Thyroid gland (tissue), 4 donors: ENCODE measurements at places on chromosomes 4 and X.
A peak's percentile ranks its signal among the peaks of the same experiment; 100 is the strongest.

DNA sequence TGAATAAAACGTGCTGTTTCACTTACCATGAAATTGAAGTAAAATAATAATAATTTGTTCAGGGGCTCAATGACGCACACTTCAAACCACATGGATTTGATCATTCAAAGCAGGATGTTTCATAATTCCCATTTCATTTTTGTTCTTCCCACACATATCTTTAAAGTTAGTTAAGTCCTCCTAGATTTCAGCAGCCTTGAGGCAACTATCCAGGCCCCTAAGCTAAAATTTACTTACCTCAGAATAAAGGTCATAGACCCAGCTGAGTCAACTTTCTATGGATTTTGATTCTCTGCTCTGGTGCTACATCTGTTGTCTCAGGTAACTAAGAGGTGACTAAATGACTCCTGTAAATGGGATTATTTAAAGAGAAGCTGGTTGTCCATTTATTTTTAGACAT lies 25.0 kb downstream of the GPR174 start:
- H3K27ac ChIP-seq: no peak overlapping the region
- H3K4me3 ChIP-seq: no peak overlapping the region
- no peaks in the 10 kb centered on the region for H3K27me3 ChIP-seq
- no peaks in the 10 kb centered on the region for H3K4me1 ChIP-seq

DNA sequence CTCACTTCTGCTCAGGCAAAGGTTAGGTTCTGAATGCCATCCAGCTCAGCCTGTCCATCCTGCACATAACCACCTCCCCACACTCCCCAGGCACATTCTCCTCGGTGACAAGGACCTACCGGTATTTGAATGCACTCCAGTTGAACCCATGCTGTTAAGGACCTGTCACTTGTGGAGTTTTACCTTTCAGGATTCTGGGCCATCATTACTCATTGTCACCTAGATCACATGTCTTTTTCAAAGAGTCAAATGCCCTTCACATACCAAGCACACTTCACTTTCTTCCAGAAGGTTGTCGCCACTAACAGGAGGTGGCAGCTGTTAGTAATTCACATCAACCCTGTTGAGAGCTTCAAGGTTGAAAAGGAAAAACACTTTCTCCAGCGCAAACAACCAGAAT lies 218.3 kb downstream of the SOWAHB start:
- DNase-seq: no peak
- H3K36me3 ChIP-seq: no peaks in the 10 kb centered on the region
- no peak overlapping the region for H3K27ac ChIP-seq
- H3K27me3 ChIP-seq: no peaks in the 10 kb centered on the region

- DNase-seq: no peak
- no peak overlapping the region for H3K27ac ChIP-seq
- H3K36me3 ChIP-seq: no peaks in the 10 kb centered on the region
- no peak overlapping the region for H3K4me3 ChIP-seq
Observed at GRCh38 chr4:157667836-157668235, 447.3 kb downstream of the GRIA2 start.

GRCh38 chrX:19833034-19833677 lies 54.2 kb downstream of the SH3KBP1 start:
- no peaks in the 10 kb centered on the region for H3K36me3 ChIP-seq
- no peak overlapping the region for H3K4me3 ChIP-seq
- no peaks in the 10 kb centered on the region for H3K4me1 ChIP-seq
- H3K27me3 ChIP-seq: no peaks in the 10 kb centered on the region
- no peak for DNase-seq

GRCh38 chrX:117707948-117708743 lies 408.5 kb downstream of the KLHL13 start:
- no peaks in the 10 kb centered on the region for H3K27me3 ChIP-seq
- DNase-seq: no peak
- H3K36me3 ChIP-seq: no peaks in the 10 kb centered on the region
- no peak overlapping the region for H3K4me3 ChIP-seq

DNA sequence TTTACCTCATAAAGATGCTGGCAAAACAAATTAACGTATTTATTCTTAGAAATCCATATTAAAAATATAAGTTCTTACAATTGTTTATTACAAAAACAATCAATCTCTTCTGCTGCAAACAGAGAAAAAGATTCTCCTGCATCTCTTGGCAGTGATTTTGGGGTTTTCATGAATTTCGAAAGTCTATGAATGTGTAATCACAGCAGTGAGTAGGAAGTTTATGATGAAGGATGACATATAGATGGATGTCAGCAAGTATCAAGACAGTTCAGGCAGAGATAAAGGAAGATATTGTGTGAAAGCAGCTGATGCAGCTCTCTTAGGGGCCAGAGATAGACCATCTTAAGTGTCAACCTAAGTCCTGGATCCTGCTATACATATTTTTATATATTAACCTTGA lies 196.9 kb upstream of the BANK1 start:
- H3K4me1 ChIP-seq: no peaks in the 10 kb centered on the region
- H3K36me3 ChIP-seq: no peaks in the 10 kb centered on the region
- no peaks in the 10 kb centered on the region for H3K27me3 ChIP-seq

DNA sequence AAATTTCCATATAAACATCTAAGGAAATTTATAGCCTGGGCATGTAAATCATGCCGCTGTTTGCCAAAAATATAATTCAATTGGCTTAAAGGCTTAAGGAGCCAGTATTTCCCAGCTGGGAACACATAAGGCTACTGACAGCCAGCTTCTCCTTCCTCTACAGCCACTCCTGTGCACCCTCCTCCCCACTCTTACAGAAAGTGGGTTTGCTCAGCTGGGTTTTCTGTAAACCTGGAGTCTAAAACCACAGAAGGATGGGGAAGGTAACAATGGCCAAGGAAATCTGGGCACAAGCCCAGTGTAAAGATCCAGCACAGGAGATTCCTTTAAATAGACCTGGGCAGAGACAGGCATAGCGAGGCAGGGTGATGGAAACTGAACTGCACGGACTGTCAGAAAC lies 18.5 kb downstream of the ACSL1 start:
- no peaks in the 10 kb centered on the region for H3K36me3 ChIP-seq
- H3K4me1 ChIP-seq: peaks cover 42% of the 10 kb centered on the region

DNA sequence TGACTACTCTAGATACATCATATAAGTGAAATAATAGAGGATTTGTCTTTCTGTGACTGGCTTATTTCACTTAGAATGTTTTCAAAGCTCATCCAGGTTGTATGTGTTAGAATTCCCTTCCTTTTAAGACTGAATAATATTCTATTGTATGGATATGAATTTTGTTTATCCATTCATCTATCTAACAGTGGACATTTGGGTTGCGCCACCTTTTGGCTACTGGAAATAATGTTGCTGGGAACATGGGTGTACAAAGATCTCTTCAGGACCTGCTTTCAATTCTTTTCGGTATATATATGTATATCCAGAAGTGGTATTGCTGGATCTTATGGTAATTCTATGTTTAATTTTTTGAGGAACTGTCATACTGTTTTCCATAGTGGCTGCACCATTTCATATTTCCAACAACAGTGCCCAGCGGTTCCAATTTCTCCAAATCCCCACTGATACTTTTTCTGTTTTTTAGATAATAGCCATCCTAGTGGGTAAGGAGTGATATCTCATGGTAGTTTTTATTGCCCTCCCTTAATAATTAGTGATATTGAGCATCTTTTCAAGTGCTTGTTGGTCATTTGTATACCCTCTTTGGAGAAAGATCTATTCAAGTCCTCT lies 3.4 kb upstream of the SCD5 start:
- H3K4me1 ChIP-seq: peaks cover 10% of the 10 kb centered on the region
- DNase-seq: peak; percentile 42
- no peak overlapping the region for H3K27ac ChIP-seq
- H3K36me3 ChIP-seq: no peaks in the 10 kb centered on the region
- no peak overlapping the region for H3K4me3 ChIP-seq

DNA sequence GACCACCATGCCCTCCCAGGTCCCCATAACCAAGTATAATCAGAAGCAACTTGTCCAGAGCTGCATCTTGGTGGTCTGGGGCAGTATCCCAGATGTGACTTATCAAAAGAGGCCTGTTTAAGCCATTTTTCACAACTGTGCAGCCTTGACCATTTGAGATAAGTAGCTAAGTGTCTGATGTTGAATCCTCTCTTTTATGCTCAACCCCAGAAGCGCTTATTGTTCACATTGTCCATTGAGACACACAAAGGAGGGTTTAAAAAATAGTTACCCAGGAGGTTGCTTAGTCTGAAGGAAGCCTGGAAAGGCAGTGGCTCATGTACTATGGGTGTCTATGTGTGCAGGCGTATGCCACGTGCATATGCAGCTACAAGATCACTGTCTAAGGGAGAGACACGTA lies 27.0 kb downstream of the ENPP6 start:
- DNase-seq: no peak
- no peak overlapping the region for H3K27ac ChIP-seq
- no peaks in the 10 kb centered on the region for H3K4me1 ChIP-seq
- H3K36me3 ChIP-seq: no peaks in the 10 kb centered on the region
- H3K4me3 ChIP-seq: no peak overlapping the region

DNA sequence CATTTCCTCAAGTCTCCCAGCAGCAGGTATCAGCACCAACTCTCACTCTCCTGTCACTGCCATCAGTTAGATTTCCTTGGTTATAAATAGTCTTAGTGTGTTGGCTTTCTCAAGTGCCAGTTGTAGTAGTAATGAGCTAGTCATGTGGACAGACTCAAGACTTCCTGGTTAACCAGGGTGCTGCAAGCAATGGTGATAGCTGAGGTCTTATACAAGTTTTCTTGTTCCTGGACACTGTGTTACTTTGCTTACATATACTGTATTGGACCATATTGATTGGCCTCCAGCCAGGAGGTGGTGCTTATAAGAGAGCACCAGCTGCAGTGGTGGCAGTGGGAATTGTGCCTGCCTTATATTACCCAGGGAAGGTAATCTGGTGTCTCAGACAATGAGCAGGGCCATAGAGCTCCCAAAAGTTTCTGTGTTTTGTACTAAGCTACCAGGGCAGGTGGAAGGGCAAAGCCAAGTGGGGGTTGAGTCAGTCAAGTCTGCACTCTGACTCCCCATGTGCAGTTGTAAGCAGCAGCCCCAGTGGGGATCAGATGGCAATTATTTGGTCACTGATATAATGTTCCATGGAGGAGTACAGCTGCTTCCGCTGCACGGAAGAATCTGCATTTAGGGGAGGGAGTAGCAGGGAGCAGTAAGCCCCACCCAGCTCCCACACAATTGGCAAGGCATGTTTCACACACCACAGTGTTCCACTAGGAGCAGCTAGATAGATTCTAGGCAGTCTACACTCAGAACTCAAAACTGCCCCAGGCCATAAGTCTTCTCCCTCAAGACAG lies 24.1 kb upstream of the ZDHHC15 start:
- H3K36me3 ChIP-seq: no peaks in the 10 kb centered on the region
- no peak overlapping the region for H3K27ac ChIP-seq
- no peak overlapping the region for H3K4me3 ChIP-seq
- H3K4me1 ChIP-seq: peaks cover 6% of the 10 kb centered on the region

DNA sequence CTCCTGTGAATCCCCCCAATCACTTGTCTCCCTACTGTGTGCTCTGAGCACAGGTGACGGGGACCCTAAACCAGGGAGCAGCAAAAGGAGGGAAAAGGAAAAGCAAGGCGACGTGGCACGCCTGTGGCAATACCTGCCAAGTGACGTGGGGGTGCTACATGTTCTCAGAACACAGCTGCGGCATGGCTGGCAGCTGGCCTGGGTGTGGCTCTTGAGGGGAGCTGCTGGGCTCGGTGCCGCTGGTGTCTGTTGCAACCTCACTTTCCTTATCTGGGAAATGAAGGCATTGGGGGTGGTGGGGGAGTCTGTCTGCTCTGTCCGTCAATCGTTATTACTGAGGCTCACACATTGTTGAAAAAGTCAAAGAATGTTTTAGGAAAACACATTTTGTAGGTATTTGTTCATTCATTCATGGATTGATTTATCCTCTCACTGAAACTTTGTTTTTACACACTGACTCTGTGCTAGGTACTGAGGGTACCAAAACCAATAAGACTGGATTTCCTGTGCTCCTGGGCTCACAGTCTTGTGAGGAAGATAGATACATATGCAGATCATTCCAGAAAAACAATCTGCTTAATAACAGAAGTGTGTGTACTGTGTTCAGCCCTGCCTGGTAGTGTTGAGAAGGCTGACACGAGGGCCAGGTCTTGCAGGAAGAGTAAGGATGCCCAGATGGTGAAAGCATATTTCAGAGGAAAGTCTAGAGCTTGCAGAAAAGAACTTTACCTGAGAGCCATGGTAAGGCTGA lies 217.6 kb downstream of the PTTG2 start:
- H3K4me1 ChIP-seq: peaks cover 5% of the 10 kb centered on the region
- peak; percentile 62 for DNase-seq
- H3K4me3 ChIP-seq: no peak overlapping the region
- no peaks in the 10 kb centered on the region for H3K27me3 ChIP-seq
- H3K36me3 ChIP-seq: no peaks in the 10 kb centered on the region

- no peaks in the 10 kb centered on the region for H3K27me3 ChIP-seq
- peak overlapping the region; percentile 31 for H3K27ac ChIP-seq
- no peaks in the 10 kb centered on the region for H3K36me3 ChIP-seq
- no peak overlapping the region for H3K4me3 ChIP-seq
- DNase-seq: no peak
Observed at GRCh38 chr4:123588631-123589241, 192.1 kb downstream of the SPRY1 start.

GRCh38 chr4:140326395-140326993 lies 47.0 kb upstream of the SCOC start:
- DNase-seq: peak; percentile 22
- no peak overlapping the region for H3K27ac ChIP-seq
- H3K4me3 ChIP-seq: no peak overlapping the region
- H3K4me1 ChIP-seq: no peaks in the 10 kb centered on the region

DNA sequence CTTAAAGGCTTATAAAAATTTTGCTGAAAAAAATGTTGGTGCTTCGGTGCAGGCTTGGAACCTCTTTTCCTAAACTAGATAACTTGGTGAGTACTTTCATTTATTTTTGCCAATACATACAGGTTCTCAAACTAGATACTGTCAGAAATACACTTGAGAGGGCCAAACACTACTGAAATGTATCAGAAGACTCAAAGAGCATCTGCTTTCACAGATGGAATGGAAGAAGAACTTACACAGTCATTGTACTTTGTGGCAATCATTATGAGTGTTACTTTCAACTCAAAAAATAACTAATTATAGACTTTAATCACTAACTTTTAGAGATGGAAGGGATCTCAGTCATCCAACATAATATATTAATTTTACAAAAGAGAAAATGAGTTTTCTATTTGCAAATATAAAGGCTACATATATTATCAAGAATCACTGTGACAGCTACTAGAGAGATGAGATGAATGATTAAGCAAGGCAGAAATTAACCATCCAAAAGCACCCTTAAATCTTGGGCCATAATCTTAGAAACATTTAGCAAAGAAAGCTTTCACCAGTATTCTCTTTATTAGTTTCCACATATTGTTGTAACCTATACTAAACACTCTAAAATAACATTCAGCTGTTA lies 1.0 kb downstream of the ENAM start:
- no peak overlapping the region for H3K4me3 ChIP-seq
- no peaks in the 10 kb centered on the region for H3K36me3 ChIP-seq
- no peak overlapping the region for H3K27ac ChIP-seq

- no peaks in the 10 kb centered on the region for H3K4me1 ChIP-seq
- no peak overlapping the region for H3K4me3 ChIP-seq
- H3K27ac ChIP-seq: no peak overlapping the region
- no peaks in the 10 kb centered on the region for H3K36me3 ChIP-seq
- DNase-seq: no peak
Observed at GRCh38 chrX:44503560-44503959, 39.1 kb downstream of the FUNDC1 start.
